ENCODE measurements at places on chromosomes 6 and 20.

GRCh38 chr6:35419417-35419816 lies 32.7 kb upstream of the FANCE start:
- DNase-seq = no peak

- DNase-seq = no peak
These were observed 328.6 kb upstream of the RNF217 start for GRCh38 chr6:124633655-124634054.

DNA sequence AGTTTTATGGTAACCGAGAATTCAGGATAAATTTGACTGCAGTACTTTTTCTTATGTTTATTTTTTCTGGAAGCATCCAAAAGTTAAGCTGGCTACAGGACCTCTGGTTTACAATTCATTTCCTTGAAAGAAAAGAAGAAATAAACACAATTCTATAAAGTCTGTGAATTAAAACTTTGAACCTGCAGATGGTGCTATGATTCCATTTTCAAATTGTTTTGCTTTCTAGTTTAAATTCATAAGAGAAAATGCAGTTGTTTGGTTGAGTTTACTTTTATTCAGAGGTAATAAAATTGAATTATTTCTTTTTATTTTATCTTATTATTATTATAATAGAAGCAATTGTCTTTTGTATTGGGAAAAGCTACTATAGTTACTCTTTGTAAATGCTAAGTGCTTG lies 1.8 kb upstream of the VIP start:
- DNase-seq = no peak

GRCh38 chr6:25965058-25965457 lies 2.5 kb downstream of the TRIM38 start:
- DNase-seq = no peak

- DNase-seq = no peak
These were observed 385.9 kb upstream of the RUNX2 start for GRCh38 chr6:44942201-44942600.

All from activated CD4-positive, alpha-beta T cell treated with anti-CD3 and anti-CD28 coated beads for 24 hours (primary cell).